ENCODE measurements at places on chromosomes 7 and 10. TPM values are rescaled to one million over a fixed set of nuclear protein-coding genes. Genes with fewer than 3 reads are reported as not detected.
A peak's percentile ranks its signal among the peaks of the same experiment; 100 is the strongest.

DNA sequence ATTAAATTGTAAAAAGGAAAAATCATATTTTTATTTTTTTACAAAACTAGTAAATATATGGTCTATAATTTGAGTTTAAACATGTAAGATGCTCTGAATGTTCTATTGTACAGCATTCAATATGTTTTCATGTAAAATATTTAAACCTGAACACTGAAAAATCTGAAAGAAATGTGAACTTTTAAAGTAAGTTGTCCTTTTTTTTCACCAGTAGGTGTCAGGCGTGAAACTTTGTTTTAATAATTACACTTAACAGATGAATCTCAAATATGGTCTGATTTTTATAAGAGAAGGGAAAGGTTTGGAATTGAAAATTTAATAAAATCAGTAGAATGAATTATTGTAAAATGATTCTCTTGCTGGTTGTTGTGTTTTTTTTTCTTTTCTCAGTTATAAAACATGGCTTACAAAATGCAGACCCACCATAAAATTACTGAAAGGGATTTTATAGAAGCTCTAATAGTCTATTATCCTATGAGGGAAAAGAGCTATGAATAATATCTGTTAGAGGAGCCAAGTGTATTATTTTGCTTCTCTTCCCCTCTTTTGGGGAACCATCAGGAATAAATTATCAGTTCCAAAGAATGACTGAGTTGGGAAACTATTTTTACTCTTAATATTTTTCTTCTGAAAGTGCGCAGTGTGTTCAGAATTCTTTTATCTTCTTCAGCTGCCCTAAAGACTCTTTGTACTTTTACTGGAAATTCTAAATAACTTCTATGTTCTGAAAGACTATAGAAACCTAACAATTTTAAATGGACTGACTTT, 217.7 kb upstream of the FZD1 start:
- H3K4me3 ChIP-seq = no peak overlapping the region
- no peak overlapping the region for H3K27ac ChIP-seq
- H3K4me1 ChIP-seq = no peaks in the 10 kb centered on the region
- no peak for DNase-seq

DNA sequence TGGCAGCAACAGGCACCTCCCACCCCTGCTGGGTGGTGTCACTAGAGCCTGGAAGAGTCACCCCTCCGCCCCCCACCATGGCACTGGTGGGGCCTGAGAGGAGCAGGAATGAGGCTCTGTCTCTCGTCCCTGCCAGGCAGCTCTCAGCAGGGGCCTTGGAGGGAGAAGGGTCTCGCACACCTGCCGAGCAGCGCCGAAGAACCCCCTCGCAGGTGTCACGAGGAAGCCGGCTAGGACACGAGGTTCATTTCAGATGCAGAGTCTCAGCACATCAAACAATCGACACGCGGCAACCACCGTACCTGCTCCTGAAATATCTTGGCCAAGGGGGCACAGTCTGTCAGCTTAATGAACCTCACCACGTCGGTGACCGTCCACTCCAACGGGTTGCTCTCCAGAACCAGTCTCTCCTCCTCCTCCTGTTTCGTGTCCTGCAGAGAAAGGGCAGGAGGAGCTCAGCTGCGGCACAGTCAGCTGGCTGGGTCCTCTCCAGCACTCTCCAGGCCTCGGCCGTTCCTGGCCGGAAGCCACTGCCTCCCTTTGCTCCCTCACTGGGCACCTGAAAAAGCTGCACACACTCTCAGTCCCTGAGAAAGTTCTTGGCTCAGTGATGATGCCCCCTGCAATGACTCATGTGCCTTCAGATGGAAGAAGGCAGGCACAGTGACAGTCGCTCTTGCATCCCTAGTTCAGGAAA, 240.1 kb downstream of the SFMBT2 start:
- DNase-seq = no peak
- no peaks in the 10 kb centered on the region for H3K4me1 ChIP-seq
- H3K27ac ChIP-seq = no peak overlapping the region

DNA sequence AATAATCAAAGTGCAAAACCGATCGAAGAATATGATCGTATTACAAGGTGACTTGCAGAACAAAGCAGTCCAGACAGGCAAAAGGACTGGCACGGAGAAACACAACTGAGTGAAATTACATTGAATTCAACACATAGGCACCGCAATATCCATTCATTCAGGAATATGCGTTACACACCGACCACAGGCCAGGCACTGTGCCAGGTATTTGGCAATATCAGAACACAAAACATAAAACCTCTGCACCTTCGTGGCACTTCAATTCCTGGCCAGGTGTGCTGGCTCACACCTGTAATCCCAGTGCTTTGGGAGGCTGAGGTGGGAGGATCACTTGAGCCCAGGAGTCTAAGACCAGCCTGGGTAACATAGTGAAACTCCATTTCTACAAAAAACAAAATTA, 187.9 kb downstream of the DIP2C start:
- no peak for DNase-seq
- no peak overlapping the region for H3K4me3 ChIP-seq
- H3K27ac ChIP-seq = no peak overlapping the region
- H3K27me3 ChIP-seq = no peaks in the 10 kb centered on the region
- H3K36me3 ChIP-seq = no peaks in the 10 kb centered on the region

Gene TFR2
- 0.50 TPM for total RNA-seq

- DNase-seq = no peak
- peaks cover 4% of the 10 kb centered on the region for H3K27me3 ChIP-seq
- H3K36me3 ChIP-seq = no peaks in the 10 kb centered on the region
- no peak overlapping the region for H3K27ac ChIP-seq
- peaks cover 3% of the 10 kb centered on the region for H3K4me1 ChIP-seq
- H3K4me3 ChIP-seq = no peak overlapping the region
These were observed 37.0 kb downstream of the ADAP1 start for GRCh38 chr7:917255-918117.

Gene CYP2W1
- not detected for total RNA-seq

GRCh38 chr10:116444527-116445142, 17.0 kb downstream of the PNLIPRP3 start:
- no peak overlapping the region for H3K27ac ChIP-seq
- no peaks in the 10 kb centered on the region for H3K27me3 ChIP-seq
- DNase-seq = peak; percentile 16
- no peaks in the 10 kb centered on the region for H3K4me1 ChIP-seq
- H3K4me3 ChIP-seq = no peak overlapping the region

DNA sequence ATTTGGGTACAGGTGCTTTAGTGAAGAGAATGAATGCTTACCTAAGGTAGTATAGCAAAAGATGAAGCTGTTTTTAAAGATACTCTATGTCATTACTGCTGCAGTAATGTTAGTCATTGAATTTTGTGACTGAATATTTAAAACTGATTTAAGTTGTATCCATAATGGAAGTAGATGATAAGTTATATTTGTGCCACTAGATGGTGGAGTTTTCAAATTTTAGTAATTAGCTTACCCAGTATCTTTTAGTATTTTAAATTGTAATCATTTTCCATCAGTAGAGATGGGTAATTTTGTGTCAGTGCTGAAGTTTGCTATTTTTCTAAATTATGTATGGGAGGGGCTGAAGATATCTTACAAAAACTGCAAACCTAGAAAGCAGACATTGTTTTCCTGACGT, 25.2 kb downstream of the HBP1 start:
- H3K4me1 ChIP-seq = no peaks in the 10 kb centered on the region
- H3K4me3 ChIP-seq = no peak overlapping the region
- peaks cover 24% of the 10 kb centered on the region for H3K36me3 ChIP-seq
- H3K27ac ChIP-seq = no peak overlapping the region
- H3K27me3 ChIP-seq = no peaks in the 10 kb centered on the region
- no peak for DNase-seq

GRCh38 chr7:136251826-136252225, 274.7 kb upstream of the MTPN start:
- H3K36me3 ChIP-seq = no peaks in the 10 kb centered on the region
- DNase-seq = peak; percentile 13
- no peaks in the 10 kb centered on the region for H3K4me1 ChIP-seq
- H3K27me3 ChIP-seq = no peaks in the 10 kb centered on the region

DNA sequence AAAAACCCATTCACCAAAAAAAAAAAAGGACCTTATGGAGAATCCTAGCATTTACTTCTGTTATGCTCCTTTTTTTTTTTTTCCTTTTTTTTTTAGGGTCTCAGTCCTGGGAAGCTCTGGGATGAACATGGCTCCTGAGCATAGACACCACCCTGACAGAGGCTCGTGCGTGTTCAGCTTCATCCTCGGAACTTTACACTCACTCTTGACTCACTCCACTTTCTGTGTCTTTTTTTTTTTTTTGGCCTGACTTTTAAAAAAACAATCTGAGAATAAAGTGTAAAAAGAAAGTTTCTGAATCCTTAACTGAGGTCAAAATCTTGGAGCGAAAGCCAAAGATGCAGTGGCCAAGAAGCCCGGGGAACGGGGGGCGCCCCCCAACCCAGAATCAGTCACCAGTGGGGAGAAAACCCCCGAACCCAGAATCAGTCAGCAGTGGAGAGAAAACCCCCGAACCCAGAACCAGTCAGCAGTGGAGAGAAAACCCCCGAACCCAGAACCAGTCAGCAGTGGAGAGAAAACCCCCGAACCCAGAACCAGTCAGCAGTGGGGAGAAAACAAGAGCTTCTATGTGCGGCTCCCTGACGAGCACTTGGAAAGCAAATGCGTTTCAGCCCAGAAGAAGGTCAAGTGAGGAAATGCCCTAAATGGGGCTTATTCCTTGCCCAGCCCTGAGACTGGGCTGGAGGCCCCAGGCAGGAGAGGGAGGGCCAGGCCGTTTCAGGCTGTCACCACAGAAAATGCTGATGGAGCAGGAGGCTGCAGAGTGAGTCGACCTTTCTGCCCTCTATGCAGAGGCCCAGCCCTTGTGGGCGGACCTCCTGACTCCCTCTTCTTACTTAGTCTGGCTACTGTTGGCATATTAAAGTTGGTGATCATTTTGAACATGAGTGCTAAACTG, 19.0 kb upstream of the PFKP start:
- no peak overlapping the region for H3K4me3 ChIP-seq
- H3K27me3 ChIP-seq = no peaks in the 10 kb centered on the region
- peak overlapping the region; percentile 74 for H3K27ac ChIP-seq
- H3K4me1 ChIP-seq = peaks cover 45% of the 10 kb centered on the region
- H3K36me3 ChIP-seq = no peaks in the 10 kb centered on the region

Gene FBXW4
- 24.1 TPM for total RNA-seq

- no peak overlapping the region for H3K4me3 ChIP-seq
- no peak for DNase-seq
- no peaks in the 10 kb centered on the region for H3K36me3 ChIP-seq
- no peaks in the 10 kb centered on the region for H3K27me3 ChIP-seq
These were observed 60.0 kb downstream of the GRK5 start for GRCh38 chr10:119267384-119267783.

Gene SRGN
- not detected for total RNA-seq

DNA sequence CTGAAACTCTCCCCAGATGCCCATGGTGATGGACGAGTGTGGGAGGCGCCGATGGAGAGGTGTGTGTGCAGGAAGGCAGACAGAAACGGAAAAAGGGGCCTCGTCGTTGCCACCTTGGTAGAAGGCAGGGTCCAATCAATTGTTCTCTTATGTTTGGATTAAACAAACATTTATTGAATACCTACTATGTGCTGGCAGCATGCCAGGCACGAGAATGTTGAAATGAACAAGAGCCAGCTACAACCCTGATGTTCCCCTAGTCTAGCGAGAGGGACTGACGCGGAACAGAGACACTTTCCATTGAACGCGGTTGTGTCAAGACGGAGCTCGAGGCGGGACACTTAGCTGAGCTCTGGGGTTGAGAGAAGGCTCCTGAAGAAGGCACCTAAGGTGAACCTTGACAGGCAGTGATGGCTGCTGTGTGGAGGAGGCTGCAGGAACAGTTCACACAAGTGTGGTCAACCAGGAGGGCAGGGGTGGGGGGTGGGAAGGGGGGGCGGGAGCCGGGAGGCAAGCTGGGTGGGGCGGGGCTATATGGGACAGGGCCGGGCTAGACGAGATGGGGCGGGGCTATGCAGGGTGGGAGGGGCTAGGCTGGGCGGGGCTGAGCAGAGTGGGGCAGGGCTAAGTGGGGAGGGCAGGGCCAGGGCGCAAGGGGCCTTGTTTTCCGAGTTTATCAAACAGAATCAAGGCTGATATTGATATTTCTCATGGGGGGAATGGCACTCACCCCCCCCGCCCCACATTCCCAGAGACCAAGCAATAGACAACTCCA, 181.0 kb downstream of the GATA3 start:
- no peak overlapping the region for H3K4me3 ChIP-seq
- H3K36me3 ChIP-seq = no peaks in the 10 kb centered on the region
- no peak overlapping the region for H3K27ac ChIP-seq

DNA sequence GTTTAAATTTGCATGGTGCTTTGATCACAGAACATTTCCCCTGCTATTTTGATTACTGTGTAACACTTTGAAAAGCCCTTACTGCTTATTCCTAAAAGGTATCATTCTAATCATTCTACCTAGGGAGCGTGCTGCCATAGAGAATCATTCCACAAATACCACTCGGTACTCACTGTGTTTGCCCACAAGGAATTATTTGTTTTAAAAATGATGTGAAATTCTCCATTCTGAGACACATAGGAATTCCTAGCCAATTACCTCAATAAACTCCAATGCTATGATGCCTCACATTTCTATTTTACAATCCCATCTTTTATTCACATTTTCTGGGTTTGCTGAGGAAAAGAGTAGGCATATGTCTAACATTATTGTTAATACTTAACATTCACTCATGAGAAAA, 16.2 kb upstream of the TES start:
- peaks cover 15% of the 10 kb centered on the region for H3K4me1 ChIP-seq
- H3K27me3 ChIP-seq = no peaks in the 10 kb centered on the region
- H3K27ac ChIP-seq = peak overlapping the region; percentile 74

Gene SLC18A2
- total RNA-seq = not detected

GRCh38 chr7:79175374-79175773, 278.1 kb downstream of the MAGI2 start:
- DNase-seq = no peak
- H3K27ac ChIP-seq = no peak overlapping the region
- H3K27me3 ChIP-seq = no peaks in the 10 kb centered on the region
- no peak overlapping the region for H3K4me3 ChIP-seq
- no peaks in the 10 kb centered on the region for H3K4me1 ChIP-seq

Gene LRIT2
- total RNA-seq = not detected

GRCh38 chr10:103276896-103277712, at the start of gene INA:
Gene INA (plus strand): TSS chr10:103277138. CDS start chr10:103277212, 74 bp downstream.
- peaks cover 53% of the 10 kb centered on the region for H3K27me3 ChIP-seq
- H3K4me1 ChIP-seq = peaks cover 19% of the 10 kb centered on the region
- H3K27ac ChIP-seq = no peak within 1 kb of the TSS
- peak; percentile 18 for DNase-seq
- H3K4me3 ChIP-seq = peak within 1 kb of the TSS; percentile 52

Gene UCN3
- total RNA-seq = not detected

Gene TWIST1
- total RNA-seq = 5.7 TPM

GRCh38 chr7:121279822-121280221, 49.0 kb upstream of the WNT16 start:
- H3K4me1 ChIP-seq = peaks cover 15% of the 10 kb centered on the region
- no peaks in the 10 kb centered on the region for H3K36me3 ChIP-seq
- no peak overlapping the region for H3K4me3 ChIP-seq

GRCh38 chr7:151243408-151244195, 4.9 kb downstream of the SMARCD3 start:
- no peak overlapping the region for H3K27ac ChIP-seq
- peaks cover 29% of the 10 kb centered on the region for H3K4me1 ChIP-seq
- H3K36me3 ChIP-seq = peaks cover 25% of the 10 kb centered on the region
- no peak overlapping the region for H3K4me3 ChIP-seq
